ENCODE measurements at places on chromosomes 16 and 17.

DNA sequence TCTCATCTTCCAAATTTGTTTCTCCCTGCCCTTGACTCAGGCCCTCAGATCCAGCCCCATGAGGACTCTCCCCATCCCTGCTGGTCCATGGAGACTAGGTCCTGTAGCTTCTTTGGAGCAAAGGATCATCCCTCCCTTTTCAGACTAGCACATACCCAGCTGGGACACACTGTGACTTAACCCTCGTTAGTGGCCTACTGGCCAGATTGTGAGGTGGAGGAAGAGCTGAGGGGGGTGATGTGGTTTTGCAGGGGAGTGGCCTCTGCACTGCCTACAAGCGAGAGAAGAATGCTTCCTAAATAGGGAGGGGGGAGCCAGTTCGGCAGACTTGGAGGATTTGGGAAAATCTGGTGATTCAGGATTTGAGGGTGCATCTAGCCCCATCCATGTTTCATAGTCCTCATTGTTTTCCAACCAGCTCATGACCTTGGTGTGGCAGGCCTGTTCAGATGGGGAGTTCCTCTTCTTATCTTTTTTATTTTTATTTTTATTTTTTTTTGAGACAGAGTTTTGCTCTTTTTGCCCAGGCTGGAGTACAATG lies 47.8 kb upstream of the SLC47A1 start:
- DNase-seq: no peak

GRCh38 chr17:55748841-55749240 lies 2.0 kb upstream of the PCTP start:
- DNase-seq: no peak

DNA sequence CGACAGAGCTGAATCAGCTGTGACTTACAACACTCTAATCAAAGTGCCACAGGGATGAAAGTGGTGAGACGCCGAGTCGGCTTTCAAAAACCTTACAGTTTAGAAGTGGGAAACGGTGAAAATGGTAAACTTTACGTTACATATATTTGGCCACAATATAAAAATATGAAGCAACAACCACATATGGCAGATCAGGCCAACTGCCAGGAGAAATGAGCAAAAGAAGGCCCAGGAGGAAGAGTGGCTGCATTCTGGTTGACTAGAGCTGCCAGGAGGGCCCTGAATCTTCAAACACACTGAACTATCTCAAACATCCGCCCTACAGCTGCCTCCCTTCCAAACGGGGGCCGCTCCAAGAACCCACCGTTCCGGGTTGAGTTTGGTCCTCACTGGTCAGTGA lies 56.3 kb downstream of the MRM3 start:
- no peak for DNase-seq

DNA sequence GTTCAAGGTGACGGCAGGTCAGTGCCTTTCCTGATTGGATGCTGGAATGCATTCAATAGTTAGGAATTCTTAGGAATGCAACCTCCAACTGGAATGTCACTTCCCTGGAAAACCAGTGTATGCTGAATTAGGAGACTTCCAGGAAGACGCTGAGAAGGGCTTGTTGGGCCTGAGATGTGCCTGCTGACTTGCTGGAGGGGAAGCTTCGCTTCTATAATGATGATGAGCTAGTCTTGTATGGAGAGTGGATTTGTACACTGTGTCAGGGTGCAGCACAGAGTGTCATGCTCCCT lies 45.6 kb downstream of the SMPD3 start:
- no peak for DNase-seq

- no peak for DNase-seq
Observed at GRCh38 chr17:4635823-4636375, 5.6 kb downstream of the ALOX15 start.

DNA sequence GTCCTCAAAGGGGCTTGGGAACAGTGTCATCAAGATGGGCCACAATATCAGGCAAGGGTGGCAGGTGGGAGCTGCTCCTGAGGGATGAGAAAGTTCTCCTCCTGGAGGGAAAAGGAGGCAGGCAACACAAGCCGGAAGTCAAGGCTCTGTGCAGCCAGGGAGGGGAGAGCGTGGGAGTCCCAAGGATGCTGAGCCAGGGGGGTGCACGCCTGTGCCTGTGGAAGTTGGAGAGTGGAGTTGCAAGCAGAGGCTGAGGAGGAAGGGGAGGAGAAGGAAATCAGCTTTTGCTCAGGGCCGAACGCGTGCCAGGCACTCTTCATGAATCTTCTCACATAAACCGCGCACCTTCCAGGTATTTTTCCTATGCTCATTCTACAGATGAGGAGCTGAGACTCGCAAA lies 7.4 kb upstream of the SLC13A2 start:
- no peak for DNase-seq

GRCh38 chr16:74759564-74759963 lies 15.1 kb downstream of the FA2H start:
- no peak for DNase-seq

GRCh38 chr16:87412371-87412995 lies 20.3 kb downstream of the MAP1LC3B start:
- no peak for DNase-seq

- no peak for DNase-seq
Observed at GRCh38 chr16:31196324-31197088, 6.1 kb downstream of the PYCARD start.

DNA sequence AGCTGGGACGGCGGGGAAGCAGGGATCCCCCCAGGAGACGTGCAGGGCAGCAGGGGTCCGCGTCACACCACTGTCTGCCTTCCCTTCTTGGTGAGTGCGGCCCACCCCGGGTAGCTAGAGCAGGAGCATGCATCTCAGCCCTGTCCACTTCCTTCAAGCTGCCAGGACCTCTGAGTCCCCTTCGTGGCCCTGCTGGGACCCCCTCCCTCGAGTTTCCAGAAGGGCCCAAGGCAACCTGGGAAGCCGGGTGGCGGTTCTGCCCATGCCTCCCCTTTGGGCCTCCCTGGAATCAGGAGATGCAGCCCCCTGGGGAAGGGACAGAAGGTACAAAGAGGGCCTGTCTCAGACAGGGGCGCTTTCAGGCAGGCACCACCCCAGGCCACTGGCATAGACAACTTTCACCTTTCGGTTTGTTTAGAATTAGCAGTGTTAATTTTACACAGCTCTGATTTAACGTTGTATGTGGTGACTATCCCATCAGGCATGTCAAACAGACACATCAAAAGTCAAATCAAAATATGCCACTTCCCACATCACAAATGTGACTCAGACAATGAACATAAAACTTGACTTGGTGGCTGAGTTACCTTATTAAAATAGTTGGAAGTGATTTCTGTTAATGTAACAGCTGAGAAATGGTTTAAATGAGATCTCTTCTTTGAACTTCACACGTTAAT lies 94.5 kb upstream of the METRNL start:
- DNase-seq: no peak

- no peak for DNase-seq
Observed at GRCh38 chr17:49914096-49914490, 54.9 kb upstream of the DLX4 start.

DNA sequence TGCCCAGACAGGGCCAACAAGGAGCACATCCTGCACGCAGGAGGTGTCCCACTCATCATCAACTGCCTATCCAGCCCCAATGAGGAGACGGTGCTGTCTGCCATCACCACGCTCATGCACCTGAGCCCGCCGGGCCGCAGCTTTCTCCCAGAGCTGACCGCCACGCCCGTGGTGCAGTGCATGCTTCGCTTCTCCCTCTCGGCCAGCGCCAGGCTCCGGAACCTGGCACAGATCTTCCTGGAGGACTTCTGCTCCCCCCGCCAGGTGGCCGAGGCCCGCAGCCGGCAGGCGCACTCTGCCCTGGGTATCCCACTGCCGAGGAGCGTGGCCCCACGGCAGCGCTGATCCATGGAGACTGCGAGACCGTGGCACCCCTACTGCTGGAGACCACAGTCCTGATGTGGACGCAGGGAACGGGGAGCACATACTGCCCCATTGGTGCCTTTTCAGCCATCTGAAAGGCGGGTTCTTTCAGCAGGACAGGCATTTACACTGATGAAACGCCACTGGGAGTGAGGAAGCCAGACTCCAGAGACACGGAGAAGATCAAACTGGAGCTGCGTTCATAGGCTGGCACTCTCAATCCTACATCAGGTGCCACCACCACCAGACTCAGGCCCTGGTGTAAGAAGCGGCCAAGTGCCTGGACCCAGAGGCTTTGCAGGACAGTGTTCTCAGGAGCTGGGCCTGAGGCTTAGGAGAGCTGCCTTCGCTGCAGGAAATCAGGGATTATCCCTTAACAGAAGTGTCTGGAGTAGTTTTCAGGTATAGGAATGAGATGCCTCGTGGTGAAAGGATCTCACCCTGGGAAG lies 2.6 kb downstream of the NT5C start:
- no peak for DNase-seq

- DNase-seq: no peak
Observed at GRCh38 chr17:4006745-4007211, 42.5 kb upstream of the ATP2A3 start.
